ENCODE measurements at places on chromosomes 2 and 18. TPM values are rescaled to one million over a fixed set of nuclear protein-coding genes. Genes with fewer than 3 reads are reported as not detected.

The GPBAR1 gene
- total RNA-seq: 0.37 TPM

- DNase-seq: peak; percentile 47
Observed at GRCh38 chr18:60534538-60534937, 162.0 kb upstream of the MC4R start.

- no peak for DNase-seq
Observed at GRCh38 chr2:43715300-43716098, 39.3 kb upstream of the C1GALT1C1L start.

GRCh38 chr2:240451108-240451611 is 15.7 kb downstream of the GPC1 start:
- DNase-seq: no peak

DNA sequence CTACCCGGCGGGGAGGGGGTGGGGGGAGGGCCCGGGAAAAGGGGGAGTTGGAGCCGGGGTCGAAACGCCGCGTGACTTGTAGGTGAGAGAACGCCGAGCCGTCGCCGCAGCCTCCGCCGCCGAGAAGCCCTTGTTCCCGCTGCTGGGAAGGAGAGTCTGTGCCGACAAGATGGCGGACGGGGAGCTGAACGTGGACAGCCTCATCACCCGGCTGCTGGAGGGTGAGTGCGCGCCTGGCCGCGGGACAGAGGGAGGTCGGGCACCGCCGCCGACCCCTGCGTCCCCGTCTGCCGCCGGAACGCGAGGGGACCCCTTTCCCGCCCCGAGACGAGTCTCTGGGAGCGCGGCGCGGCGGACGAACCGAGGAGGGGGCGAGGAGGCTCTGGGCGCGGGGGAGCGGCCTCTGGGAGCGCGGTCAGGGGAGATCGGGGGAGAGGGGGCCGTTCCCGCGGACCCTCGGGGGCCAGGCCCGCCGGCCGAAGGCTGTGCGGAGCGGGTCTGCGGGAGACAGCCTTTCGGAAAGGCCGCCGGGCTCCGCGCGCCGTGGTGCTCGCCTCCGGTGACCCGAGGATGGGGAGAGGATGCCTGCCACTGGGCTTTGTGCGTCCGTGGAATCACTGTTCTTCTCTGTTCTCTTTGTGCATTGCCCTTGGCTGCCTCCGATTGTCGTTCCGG is 463 bp downstream of the PPP1CB start:
- DNase-seq: no peak

GRCh38 chr2:169139145-169139544 is 69.8 kb downstream of the DHRS9 start:
- no peak for DNase-seq

The ABCB11 gene
- total RNA-seq: not detected

DNA sequence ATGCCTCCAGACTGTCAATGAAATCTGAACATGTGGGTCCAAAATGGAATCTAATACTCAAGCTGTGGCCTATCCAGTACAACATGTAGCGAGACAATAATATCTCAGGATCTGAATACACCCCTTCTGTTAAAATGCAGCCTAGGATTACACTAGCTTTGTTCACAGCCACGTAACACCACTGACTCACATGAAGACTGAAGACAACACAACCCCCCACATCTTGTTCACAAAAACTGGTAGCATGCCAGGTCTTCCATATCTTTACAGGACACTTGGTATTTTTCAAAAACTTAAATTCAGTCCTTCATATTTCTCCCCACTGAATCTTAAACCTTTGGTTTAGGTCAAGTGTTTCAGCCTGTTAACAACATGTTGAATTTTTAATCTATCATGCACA is 84.2 kb downstream of the SLC8A1 start:
- no peak for DNase-seq

- no peak for DNase-seq
Observed at GRCh38 chr18:21284540-21284939, 42.5 kb downstream of the GREB1L start.

The FEZ2 gene
- total RNA-seq: 26.5 TPM

The SYT4 gene
- 0.37 TPM for total RNA-seq

The BCL11A gene
- total RNA-seq: 1.1 TPM

The DCTN1 gene
- total RNA-seq: 67.2 TPM

The EML6 gene
- total RNA-seq: 2.9 TPM

GRCh38 chr2:202278036-202278760 is 12.6 kb downstream of the NOP58 start:
- DNase-seq: peak; percentile 14

The HOXD10 gene
- not detected for total RNA-seq

The PCARE gene
- total RNA-seq: not detected

The CTAGE1 gene
- not detected for total RNA-seq

DNA sequence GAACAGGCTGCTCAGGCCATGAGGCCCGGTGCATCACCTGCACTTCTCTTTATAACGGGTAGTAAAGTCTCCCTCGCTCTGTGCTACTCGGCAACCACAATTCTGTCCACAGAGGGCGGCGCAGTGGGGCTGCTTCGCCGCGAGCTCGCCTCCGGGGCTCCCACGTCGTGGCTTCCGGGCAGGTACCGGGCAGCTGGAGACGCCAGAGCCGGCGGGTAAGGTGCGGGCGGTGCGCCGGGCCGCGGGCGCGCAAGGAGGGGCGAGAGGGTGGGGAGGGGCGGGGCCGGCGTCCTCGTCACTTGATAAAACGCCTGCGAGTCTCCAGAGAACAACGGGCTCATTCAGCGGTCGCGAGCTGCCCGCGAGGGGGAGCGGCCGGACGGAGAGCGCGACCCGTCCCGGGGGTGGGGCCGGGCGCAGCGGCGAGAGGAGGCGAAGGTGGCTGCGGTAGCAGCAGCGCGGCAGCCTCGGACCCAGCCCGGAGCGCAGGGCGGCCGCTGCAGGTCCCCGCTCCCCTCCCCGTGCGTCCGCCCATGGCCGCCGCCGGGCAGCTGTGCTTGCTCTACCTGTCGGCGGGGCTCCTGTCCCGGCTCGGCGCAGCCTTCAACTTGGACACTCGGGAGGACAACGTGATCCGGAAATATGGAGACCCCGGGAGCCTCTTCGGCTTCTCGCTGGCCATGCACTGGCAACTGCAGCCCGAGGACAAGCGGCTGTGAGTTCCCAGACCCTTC is at the start of gene ITGA6:
Gene ITGA6 (plus strand): TSS at position 331 of the 734 bp plus-strand sequence.
- DNase-seq: peak; percentile 42

DNA sequence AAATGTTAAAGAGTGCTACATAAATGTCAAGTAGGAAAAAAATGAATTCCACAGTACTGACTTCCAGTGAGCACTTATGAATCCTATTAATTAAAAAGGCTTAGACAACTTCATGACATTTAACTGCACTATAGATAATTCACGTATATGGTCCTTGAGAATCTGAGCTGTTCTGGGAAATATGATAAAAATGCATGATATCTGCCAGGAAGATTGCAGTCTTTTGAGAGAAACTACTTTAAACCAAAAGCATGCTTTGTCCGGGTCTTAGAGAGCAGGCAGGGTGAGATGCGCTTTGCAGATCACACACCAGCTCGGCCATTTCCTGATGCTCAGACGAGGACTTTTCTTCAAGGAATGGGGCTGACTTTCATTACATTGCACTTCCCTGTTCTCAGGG is 42.6 kb downstream of the CMPK2 start:
- no peak for DNase-seq

The AQP12B gene
- not detected for total RNA-seq

The ZNF521 gene
- total RNA-seq: 6.8 TPM

The CPLX4 gene
- total RNA-seq: not detected

GRCh38 chr2:129872446-129872845 is 107.0 kb upstream of the RAB6C start:
- DNase-seq: no peak

GRCh38 chr2:233418761-233419546 is 64.7 kb downstream of the DGKD start:
- DNase-seq: peak; percentile 80

DNA sequence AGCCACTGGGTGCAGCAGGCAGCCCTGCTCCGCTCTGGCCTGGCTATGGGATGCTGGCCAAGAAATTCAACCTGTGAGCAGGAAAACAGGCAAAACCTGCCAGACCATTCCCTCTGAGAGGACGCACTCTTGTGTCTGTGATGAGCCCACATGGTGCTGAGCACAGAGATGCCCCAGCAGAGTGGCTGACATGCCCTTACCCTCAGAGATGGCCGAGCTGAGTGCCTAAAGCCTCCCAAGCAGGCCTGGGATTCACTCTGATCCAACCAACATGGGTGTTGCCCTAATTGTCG is 34.3 kb upstream of the TAF1B start:
- DNase-seq: no peak

- DNase-seq: no peak
Observed at GRCh38 chr2:236367506-236368289, 103.5 kb upstream of the ASB18 start.

The REG3A gene
- not detected for total RNA-seq

DNA sequence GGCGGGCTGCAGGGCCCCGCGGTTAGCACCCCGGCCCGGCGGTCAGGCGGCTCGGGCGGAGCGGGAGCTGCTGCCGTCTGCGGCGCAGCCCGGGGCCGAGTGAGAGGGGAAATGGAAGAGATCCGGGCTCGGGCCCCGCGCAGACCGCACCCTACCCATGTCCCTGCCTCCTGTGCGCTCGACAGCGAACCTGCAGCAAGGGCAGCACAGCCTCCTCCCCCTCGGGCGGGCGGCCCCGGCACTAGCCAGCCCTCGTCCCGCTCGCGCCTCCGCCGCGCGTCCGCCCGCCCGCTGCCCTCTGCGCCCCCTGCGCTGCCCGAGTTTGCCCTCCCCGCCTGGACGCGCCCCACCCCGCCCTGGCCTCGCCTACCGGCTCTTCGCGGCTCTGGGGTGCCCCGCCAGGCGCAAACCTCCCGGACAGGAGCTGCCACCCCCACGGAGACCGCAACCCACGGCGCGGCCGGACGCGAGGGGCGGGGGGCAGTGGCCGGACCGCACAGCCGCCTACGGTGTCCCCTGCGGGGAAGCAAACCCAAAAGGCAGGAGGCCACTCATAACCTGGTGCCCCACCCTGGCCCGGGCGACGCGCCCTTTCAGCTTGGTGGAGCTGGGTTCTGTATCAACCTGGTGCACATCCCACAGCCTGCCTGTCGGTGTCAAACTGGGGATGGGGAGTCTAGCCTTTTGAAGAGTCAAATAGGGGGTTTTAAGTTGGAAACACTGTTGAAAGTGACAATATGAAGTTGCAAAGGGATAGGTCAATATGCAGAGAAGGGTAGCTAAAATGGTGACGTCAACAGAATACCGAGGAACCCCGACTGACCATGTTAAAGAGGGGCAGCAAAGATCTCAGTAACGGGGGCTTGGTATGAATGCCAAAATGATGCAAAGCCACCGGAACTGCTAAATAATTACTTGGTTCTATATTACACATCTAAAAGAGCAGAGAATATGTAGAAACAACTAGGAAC is at the start of gene IHH:
Gene IHH (minus strand): TSS at position 101 of the 971 bp plus-strand sequence. CDS start 454 bp downstream, outside the sequence.
- no peak for DNase-seq

The THUMPD2 gene
- 9.6 TPM for total RNA-seq

- no peak for DNase-seq
Observed at GRCh38 chr2:226694149-226694548, 105.5 kb downstream of the IRS1 start.

DNA sequence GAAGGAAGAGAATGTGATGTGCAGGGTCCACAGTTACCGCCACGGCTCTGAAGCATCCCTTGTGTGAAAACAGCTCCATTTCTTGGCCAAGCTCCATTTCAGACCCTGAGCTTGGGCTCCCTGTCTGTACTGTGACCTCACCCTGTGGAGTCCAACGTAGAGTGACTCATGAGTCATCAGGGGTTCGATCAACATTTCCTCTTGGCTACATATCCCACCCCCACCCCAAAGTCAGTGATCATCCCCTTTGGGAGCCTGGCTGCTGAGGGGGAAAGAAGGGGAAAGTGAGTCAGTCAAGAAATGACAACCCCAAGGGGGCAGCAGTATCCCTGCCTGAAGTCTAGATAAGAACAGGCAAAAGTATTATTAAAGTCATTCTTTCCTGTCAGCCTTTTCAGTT is 62.2 kb downstream of the PAPOLG start:
- DNase-seq: no peak

The MATN3 gene
- total RNA-seq: 0.46 TPM

The TRIM43 gene
- not detected for total RNA-seq

GRCh38 chr2:29443151-29443550 is 327.9 kb downstream of the CLIP4 start:
- DNase-seq: no peak

The APLF gene
- total RNA-seq: 2.1 TPM

GRCh38 chr2:181305301-181306123 is 151.7 kb upstream of the ITGA4 start:
- no peak for DNase-seq

The ADGRF3 gene
- total RNA-seq: 0.02 TPM

GRCh38 chr2:20476950-20477349 is 30.1 kb downstream of the RHOB start:
- no peak for DNase-seq
